Lower leg skin (tissue), 4 donors: ENCODE measurements at places on chromosomes 1 and 21.

GRCh38 chr1:212162635-212163034 is 122.6 kb upstream of the PPP2R5A start:
- no peak for DNase-seq

- DNase-seq = no peak
Observed at GRCh38 chr1:45753248-45754037, 3.0 kb upstream of the IPP start.

GRCh38 chr1:225631021-225631663 is 21.8 kb downstream of the ENAH start:
- no peak for DNase-seq

- no peak for DNase-seq
Observed at GRCh38 chr1:36654586-36654985, 171.9 kb upstream of the CSF3R start.
